ENCODE measurements at places on chromosomes 5 and 9.

GRCh38 chr9:1269533-1270315, 219.6 kb downstream of the DMRT2 start:
- DNase-seq = no peak

GRCh38 chr5:124986170-124986569, 239.7 kb upstream of the ZNF608 start:
- DNase-seq = no peak

DNA sequence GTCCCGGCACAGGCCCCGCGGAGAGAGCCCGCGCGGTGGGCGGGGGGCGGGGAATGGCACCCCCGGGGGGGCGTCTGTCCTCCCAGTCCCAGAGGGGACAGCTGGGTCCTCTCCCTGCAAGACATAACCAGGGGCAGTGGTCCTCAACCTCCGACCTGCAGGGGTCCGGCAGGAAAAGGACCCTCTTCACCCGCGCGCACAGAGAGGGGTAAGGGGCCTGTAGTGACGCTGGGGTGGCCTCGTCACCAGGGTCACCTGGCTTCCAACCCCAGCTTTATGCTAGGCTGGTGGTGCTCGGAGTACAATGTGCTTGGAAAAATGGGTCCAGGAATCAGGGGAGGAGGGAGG, 34.2 kb downstream of the LHX2 start:
- no peak for DNase-seq

- DNase-seq = no peak
Observed at GRCh38 chr9:137233143-137233980, 2.7 kb downstream of the SLC34A3 start.

DNA sequence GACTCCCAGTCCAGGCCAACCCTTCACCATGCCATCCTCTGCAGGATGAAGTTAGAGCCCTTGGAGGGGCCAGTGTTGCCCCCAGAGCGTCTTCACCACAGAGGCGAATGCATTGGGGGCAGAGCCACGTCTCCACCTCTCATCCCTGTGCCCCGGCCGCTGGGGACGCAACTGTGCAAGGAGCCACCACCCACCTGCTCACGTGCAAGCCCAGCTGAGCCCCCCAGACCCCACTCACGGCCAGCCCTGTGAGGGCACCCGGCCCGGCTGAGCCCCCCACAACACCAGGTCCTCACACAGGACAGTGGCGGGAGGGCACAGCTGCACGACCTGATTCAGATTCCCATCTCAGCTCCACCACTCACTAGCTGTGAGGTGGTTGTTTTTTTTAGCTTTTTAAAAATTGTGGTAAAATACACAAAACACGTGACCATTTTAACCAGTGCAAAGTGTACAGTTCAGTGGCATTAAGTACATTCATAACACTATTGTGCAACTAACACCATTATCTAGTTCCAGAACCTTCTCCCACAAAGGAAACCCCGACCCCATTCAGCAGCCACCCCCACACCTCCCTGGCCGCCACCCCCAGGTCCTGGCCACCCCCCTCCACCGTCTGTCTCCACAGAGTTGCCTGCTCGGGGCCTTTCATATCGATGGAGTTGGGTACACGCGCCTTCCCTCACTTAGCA, 33.5 kb upstream of the UBAC1 start:
- no peak for DNase-seq

DNA sequence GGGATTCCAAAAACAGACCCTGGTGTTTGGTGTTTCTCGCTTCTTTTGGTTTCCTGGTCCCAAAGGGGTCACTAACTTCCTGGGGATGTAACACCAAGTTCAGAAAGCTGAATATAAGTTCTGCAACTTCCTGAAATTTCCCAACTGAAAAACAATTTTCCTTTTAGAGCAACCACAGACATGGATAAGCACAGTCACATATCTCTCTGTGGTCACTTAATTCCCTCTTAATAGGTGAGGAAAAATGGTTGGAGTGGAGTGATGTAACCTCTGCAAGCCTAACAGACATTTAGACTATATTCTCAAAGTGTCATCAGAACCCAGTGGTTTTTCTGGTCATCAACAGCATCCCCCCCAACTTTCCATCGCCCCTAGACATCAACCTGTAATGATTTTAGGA, 135.3 kb downstream of the PRELID2 start:
- no peak for DNase-seq

GRCh38 chr9:120946259-120946658, 19.7 kb upstream of the TRAF1 start:
- no peak for DNase-seq

DNA sequence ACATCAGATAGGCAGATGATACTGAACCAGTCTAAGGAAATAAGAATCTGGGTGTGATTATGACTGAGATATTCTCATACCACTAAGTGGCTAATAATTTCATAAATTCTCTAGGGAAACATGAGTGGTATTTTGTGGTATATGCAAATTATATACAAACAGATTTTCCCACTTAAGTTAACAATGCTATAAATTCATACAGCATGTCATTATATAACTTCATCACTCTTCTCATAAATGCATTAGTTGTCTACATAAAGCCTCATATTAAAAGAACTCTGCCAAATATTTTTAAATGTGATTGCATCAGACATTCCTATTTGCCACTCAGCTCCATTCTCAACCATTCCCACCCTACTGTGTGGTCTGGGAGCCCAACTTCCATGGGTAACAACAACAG, 226.5 kb downstream of the TLE1 start:
- no peak for DNase-seq

- DNase-seq = no peak
Observed at GRCh38 chr5:170538696-170539586, 35.1 kb downstream of the KCNIP1 start.

- no peak for DNase-seq
Observed at GRCh38 chr5:21154526-21154925, 1166.5 kb upstream of the CDH18 start.

DNA sequence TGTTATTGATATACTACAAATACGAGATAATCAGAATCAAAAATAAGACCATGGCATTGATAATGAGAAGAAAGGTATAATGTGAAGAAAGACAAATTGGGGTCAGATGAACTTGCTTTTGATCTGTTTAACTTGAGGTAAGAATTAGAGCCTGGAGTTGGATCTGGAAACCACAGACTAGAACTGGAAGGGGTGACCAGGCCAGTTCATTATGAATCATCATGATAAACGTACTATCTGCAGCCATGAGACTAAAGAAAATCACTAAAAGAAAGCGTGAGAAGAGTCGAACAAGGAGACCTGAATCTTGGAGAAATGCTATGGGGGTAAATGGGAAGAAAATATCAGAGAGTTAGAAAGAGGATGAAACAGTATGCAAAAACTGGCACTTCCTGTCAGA, 967.5 kb downstream of the NR2F1-AS1 start:
- peak; percentile 42 for DNase-seq

- DNase-seq = no peak
Observed at GRCh38 chr9:27505744-27506161, 18.3 kb upstream of the IFNK start.

DNA sequence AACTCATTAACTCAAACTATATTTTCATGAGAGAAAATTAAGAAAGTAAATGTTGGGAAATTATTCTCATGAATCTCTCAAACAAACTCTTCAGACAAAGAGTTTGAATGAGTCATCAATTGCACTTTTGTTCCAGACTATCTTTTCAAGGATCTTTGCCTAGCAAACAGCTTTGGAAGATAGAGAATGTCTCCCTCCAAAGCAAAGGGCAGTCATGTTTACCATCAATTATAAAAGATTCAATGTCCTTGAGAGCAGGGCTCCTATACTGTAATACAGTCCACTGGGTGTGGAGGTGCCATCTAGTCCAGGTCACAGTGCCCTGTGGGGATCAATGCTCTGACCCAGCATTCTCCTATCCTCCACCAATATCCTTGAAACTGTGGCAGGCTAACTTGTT, 1429.3 kb downstream of the EFNA5 start:
- DNase-seq = no peak

- no peak for DNase-seq
Observed at GRCh38 chr9:93576258-93577077, at the start of gene PHF2. Gene PHF2, plus strand, starts transcription at chr9:93576584. Its CDS starts 190 bp downstream, at chr9:93576774.

GRCh38 chr9:128902351-128903078, 18.3 kb upstream of the PHYHD1 start:
- no peak for DNase-seq

- no peak for DNase-seq
Observed at GRCh38 chr5:23895614-23896013, 388.2 kb downstream of the PRDM9 start.

GRCh38 chr5:151153300-151153699, 4.3 kb downstream of the ANXA6 start:
- DNase-seq = no peak

DNA sequence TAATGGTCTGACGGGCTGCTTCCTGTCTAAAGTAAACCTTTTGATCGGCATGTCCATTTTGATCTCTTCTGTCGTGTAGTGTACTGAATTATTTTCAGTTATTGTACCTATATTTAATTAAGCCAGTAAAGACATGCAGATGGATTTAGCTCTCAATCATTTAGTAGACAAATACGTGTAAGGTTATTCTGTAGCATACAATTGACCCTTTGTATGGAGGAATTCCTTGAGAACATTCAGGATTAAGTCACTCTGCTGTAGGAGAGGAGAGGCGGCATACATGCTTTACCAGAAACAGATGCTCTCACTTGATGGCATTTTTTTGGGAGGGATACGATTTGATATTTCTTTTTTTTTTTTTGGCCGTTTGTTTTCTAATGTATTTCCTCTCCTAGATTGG, 141.0 kb downstream of the PBX3 start:
- no peak for DNase-seq

DNA sequence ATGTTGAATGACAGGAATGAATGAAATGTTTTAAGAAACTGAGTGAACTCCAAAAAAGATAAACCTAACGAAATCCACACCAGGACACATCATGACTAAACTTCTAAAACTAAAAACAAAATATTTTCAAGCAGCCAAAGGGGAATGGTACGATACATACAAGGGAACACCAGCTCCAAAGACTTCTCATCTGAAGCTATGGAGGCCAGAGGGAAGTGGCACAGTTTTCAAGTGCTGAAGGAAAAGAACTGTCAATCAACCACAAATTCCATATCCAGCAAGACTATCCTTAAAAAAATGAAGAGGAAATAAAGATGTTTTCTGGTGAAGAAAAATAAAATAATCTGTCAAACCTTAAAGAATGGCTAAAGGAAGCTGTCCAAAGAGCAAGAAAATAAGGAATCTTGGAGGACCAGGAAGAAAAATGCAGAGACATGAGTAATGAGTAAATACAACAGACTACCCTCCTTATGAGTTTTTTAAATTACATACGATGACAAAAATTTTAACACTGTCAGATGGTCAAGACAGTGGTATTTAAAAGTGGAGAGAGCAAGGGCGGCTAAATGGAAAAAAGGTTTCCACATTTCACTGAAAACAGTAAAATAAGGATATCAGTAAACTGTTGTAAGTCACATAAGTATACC, 12.0 kb downstream of the CAMSAP1 start:
- DNase-seq = no peak

DNA sequence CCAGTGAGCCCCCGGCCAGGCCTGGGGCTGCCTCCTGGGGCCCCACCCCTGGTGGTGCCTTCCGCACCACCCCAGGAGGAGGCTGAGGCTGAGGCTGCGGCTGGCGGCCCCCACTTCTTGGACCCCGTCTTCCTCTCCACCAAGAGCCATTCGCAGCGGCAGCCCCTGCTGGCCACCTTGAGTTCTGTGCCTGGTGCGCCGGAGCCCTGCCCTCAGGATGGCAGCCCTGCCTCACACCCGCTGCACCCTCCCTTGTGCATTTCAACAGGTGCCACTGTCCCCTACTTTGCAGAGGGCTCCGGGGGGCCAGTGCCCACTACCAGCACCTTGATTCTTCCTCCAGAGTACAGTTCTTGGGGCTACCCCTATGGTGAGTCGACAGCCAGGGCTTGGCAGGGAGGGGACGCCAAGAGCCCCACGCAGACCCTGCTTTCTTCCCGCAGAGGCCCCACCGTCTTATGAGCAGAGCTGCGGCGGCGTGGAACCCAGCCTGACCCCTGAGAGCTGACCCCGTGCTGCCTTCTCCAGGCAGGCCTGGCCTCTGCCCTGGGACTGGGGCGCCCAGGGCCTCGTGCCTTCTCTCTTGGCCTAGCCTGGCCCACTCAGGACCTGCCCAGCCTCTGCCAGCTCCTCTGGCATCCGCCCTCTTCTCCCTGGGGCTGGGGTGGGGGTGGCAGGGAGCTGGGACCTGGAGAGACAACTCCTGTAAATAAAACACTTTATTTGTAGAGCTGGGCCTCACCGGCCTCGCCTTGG, 4.0 kb upstream of the EHMT1 start:
- DNase-seq = no peak

- DNase-seq = peak; percentile 20
Observed at GRCh38 chr5:122805481-122805880, 30.6 kb downstream of the SNX2 start.

DNA sequence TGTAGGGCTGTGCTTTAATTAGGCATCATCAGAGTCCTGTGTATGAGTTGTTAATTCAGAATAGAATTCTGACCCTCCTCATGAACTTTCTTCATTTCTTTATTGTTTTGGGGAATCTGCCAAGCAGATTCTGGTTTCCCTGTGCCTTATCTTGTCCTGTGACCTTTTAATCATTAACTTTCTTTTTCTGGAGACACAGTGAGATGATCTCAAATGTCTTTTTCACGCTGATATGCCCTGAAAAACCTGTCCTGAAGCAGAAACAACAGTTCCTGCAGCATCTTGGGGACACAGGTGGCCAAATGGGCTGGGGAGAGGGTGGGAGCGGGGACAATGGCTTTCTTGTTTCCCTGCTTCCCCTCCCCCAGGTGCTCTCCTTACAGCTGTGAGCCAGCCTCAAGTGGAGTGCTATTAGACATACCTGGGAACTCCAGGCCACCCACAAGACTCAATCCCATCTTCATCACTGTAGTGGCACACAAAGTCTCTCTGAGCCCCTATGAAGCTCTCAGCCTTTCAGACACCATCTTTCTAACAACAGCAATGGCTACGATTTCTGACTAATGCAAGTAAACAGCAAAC, 213.8 kb downstream of the ATP10B start:
- no peak for DNase-seq

GRCh38 chr9:87883990-87884389, 1.3 kb downstream of the SPATA31E1 start:
- no peak for DNase-seq

DNA sequence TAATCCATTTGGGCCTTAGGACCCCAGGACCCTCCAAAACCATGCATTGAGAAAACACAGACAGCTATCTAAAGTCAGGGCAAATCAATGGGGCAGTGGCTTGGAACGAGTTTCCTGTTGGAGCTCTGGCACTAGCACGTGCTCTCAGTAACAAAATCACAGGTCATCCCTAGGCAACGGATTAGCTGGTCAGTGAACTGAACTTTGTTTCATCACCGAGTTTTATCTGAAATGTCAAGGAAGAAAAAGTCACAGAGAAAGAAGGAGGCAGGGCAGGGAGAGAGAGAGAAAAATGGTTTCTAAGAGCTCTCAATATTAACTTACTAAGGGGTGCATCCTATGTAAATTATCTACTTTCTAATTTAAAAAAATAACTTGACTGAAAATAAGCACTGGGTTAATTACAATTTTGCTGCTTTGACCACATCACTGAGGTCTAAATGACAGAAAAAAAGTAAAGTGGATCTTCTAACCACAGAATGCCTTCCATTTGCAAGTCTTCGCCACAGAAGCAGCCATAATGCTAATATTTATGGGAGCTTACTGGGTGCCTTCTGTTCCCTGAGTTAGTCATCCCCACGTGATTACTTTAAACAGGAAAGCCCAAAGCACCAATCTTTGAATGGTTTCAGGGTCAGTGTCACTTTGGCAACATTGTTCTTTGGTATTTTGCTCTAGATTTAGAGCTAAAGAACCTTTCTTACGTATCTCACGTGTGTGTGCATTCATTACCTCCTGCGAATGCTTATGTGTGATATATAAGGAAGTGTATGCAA, 503.9 kb downstream of the RASEF start:
- DNase-seq = no peak

GRCh38 chr9:113692256-113692655, 183.9 kb upstream of the ZNF618 start:
- no peak for DNase-seq

- DNase-seq = no peak
Observed at GRCh38 chr5:41032973-41033372, 38.2 kb downstream of the MROH2B start.

Measured in non-pigmented ciliary epithelial cell (primary cell).